ENCODE measurements at places on chromosomes 2 and 18.

GRCh38 chr2:12273111-12273510 lies 443.6 kb upstream of the TRIB2 start:
- DNase-seq, result no peak

DNA sequence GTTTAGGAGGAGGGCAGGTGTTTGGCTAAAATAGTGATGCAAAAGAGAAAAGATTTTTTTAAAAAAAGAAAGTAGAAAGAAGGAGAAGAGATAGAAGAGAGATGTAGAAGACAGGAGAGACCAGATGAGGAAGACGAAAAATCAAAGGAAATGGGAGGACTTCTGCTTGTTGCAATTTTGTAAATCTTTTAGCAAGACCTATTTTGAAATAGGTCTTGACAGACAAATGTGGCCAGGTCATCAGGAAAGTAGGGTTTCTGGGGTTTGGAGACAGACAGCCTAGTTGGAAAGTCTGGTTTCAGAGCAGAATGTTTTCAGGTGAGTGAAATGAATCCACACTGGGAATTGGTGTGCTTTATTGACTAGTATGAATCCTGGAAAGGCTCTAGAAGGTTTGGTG lies 104.5 kb upstream of the CAVIN2 start:
- no peak for DNase-seq

DNA sequence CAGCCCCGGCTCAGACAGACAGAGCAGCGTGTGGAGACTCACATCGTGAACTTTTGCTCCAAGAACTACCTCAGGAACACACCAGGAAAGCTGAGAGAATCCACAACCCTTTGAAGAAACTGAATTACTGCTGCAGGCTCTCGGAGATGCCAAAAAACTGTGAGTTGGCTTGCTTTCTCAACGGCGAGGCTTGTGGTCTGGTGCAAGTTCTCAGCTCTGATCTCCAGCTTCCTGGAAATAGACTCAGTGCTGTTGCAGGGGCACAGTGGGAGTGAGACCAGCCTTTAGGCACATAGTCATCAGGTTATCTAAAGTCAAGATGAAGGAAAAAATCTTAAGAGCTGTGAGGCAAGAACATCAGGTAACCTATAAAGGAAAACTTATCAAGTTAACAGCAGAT lies 273.7 kb upstream of the LRATD1 start:
- DNase-seq, result no peak

DNA sequence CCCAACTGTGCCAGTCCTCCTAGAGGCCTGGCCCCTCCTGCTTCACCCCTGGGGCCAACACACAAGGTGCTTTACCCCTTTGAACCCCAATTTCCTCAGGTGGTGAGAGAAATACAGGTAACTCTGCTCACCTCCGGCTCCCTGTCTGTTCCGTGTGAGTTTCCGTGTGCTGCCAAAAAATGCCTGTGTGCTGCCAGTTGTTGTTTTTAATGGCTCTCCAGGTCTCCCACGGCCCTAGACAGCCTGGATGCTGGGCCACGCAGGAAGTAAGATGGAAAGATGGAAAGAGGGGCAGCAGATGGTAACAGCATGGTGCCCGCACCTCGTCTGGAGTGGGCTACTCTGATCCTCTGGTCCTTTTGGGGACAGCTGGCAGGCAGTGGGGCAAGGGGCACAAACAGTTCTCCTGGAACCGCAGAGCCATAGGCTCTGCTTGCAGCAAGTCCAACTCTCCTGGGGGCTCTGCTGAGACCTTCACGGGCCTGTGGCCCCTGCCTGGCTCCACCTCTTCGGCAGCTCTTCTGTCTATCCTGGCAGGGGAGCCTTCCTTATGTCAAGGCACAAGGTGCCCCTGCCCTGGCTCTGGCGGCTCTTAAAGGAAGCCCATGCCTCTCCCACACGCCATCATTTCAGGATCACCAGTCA lies 4.3 kb upstream of the ARHGEF4 start:
- no peak for DNase-seq

- DNase-seq, result no peak
Observed at GRCh38 chr2:188573453-188573852, 281.8 kb downstream of the GULP1 start.

DNA sequence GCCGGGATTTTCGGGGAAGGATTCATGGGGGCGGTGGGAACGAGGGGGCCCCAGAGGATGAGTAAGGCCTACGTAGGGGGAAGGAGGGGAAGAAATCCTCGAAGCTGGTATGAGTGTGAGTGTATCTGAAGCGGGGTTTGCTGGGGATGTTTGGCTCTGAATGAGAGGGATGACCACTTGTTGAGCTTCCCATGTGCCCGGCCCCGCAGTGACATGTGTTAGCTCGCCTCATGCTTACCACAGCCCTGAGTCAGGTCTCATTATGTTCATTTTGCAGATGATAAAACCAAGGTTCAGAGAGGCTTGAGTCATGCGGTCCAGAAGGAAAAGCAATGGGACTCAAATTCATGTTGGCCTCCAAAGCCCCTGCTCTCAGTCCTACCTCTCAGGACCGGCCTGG lies 214.7 kb downstream of the BCL2 start:
- no peak for DNase-seq

DNA sequence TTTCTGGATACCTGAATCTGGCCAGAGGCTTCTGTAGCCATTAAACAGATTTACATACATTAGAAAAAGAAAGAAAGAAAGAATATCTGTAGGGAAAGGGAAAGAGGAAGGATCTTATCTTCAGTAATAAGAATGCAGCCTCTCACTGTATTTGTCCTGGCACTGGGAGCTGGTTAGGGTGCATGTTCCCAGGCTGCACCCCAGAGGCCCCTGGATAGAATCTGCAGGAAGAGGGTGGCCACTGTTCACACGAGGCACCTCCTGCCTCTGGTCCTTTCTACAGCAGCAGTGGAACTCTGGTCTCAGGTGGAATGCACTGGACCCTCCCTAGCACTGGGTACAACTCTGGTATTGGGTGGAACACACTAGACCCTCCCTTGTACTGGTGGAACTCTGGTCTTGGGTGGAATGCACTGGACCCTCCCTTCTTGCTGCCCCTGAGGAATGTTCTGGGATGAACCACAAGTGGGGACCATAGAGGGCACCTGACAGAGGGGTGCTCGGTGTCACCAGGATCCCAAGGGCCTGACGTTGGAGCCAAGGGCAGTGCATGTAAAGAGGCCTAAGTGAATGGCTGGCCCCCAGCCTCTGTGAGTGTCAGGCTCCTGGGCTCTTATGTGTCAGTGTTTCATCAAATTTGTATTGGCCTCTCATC lies 27.4 kb upstream of the PXDN start:
- no peak for DNase-seq

- no peak for DNase-seq
Observed at GRCh38 chr2:174334781-174335251, at the start of gene SP9. SP9 (plus strand) TSS chr2:174334954; CDS start chr2:174335093, 139 bp downstream.

DNA sequence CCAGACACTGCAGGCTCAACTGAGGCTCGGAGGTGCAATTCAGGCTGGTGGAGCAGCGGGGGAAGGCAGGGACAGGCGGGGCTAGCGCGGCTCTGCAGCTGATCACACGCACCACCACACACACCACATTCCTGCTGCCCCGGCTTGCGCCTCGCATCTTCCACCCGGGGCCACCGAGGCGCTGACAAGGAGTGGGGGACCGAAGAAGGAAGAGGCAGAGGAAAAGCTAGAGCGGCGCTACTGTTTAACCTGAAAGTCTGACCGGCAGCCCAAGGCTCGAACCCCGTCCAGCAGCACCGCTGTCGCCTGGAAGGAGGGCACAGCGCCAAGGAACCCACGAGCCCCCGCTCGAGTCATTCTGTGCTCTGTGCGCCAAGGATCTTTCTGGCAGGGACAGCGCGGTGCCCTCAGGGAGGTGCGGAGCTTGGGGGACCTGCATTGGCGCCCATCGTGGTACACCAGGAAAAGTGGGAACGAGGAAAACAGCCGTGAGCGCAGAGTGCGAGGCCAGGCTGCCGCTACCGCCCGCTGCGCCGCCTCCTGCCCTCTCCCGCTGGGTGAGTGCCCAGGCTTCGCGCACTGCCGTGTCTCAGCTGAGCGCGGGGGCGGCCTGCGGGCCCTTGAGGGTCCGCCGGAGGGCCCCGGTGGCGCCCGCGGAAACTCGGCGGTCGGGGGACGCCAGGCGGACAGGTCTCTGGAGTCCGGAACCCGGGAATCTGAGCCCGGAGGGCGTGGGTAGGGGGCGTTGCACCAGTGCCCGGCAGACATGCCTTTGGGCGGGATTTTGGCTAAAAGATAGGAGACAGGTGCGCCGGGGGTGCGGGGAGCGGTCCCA lies 860 bp upstream of the KCNJ3 start:
- no peak for DNase-seq

All from CD4-positive, alpha-beta T cell treated with Interleukin-2 at 100 ng/mL for 4 hours (primary cell).